ENCODE measurements at places on chromosomes 7 and 10. TPM values are rescaled to one million over a fixed set of nuclear protein-coding genes. Genes with fewer than 3 reads are reported as not detected.

Gene SKIDA1
- 4.2 TPM for total RNA-seq

Gene BLNK
- total RNA-seq = 2.2 TPM

Gene SEC61A2
- total RNA-seq = 9.1 TPM

Gene TAS2R41
- not detected for total RNA-seq

Gene CISD1
- 23.2 TPM for total RNA-seq

Gene CHAT
- 0.41 TPM for total RNA-seq

Gene CTBP2
- total RNA-seq = 42.5 TPM

Gene LAMB1
- total RNA-seq = 198 TPM

Gene INA
- 4.4 TPM for total RNA-seq

DNA sequence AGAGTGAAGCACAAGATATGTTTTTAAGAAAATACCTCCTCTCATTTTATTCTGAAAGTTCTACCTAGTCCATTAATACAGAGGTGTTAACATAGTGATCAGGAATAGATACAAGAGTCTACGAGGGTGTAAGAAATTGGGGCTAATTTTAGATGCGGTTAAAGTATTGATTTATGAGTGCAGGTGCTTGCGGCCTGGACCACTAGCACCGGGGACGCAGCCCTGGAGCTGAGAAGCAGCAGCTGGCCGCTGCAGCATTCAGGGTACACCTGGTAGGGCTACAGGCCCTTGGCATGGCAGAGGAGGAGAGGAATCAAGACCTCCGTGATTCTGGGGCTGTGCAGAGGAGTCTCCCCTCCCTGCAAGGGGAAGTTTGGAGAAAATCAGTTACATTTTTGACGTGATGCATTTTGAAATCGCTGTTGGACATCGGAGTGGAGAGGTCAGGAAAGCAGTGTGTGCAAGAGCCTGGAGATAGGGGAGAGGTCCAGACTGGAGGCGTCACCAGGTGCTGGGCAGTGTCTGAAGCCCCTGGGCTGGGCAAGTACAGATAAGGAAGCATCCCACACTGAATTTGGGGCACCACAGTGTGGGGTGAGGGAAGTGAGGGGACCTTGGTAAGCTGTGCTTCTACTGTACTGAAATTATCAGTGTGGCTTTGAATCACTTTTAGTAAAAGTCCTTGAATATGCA lies 112.3 kb downstream of the VWC2 start:
- DNase-seq = no peak

- DNase-seq = no peak
Observed at GRCh38 chr10:82213784-82214183, 338.8 kb downstream of the NRG3 start.

- DNase-seq = peak; percentile 100
Observed at GRCh38 chr7:112449902-112450806, at the start of gene IFRD1. TSS of gene IFRD1 (plus strand) at chr7:112450460. CDS start at chr7:112450689, 229 bp downstream.

GRCh38 chr10:27844223-27844622 lies 98.6 kb upstream of the MKX start:
- no peak for DNase-seq

DNA sequence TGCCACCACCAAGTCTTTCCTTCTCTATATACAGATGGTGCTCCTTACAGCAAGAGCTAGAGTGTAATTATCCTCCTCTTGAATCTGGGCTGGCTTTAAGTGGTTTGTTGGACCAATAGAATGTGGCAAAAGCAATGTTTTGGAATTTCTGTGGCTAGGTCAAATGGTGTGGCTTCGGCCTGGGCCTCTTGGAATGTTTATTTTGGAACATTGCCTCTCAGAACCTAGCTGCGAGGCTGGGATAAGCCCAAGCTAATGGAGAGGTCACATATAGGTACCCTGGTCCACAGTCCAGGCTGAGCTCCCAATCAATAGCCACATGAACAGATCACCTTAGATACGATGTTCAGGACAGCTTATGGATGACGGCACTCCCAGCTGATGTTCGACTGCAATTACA lies 556.7 kb downstream of the TYW1 start:
- DNase-seq = no peak

DNA sequence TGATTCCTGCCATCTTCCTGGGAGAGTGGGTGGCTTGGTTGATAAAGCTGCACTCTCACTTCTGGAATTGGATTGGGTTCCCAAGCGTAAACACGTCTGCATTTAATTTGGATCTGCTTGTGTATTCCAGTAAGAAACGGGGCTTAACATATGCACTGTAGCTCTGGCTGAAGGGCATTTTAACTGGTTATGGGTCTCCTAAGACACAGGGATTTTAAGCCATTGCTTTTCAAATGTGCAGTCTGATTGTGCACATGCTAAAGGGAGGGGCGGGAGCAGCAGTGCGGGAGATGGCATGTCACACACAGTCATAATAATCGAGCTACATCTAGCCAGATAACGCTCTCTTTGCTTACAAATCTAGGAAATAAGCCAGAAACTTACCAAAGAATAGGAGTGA lies 247.3 kb upstream of the LYZL1 start:
- DNase-seq = no peak

- peak; percentile 70 for DNase-seq
Observed at GRCh38 chr7:27176962-27177794, 3.1 kb upstream of the HOXA10 start.

DNA sequence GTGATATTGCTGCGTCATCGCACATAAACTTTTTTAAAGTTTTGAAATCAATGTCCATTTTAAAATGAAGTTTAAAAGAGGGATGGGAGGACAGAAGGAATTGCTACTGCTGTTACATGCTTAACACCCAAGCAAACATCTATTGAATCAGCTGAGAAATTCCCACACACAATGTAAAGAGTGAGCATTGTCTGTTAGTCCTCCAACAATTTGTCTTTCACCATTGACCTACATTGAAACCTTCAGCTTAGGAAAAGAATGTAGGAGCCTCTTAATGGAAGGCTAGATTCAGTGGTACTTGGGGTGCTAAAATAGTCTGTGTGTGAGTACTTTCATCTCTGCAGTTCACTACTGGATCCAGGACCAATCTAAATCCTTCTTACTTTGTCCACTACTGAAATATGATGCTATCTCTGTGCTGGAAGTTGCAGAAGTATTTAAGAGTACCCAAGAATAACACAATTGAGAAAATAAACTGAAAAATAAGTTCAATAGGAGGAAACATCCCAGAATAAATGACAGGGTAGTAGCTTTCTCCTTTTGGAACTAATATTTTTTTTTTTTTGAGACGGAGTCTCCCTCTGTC lies 23.8 kb upstream of the FBXW4 start:
- DNase-seq = no peak

DNA sequence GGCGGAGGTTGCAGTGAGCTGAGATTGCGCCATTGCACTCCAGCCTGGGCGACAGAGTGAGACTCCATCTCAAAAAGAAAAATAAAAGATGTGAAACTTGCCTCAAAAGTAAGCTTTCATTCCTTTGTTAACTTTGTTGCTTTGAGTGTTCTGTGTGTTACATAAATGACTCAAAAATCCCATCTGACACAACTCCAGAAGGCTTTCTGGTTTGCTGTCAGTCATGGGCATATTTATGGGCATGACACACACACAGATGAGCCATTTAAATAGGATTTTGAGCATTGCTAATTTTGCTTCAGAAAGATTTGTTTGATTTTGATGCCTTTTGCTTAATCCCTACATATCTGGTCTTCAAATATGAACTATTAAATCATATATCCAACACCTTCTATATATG lies 82.6 kb downstream of the CACNB2 start:
- DNase-seq = no peak

DNA sequence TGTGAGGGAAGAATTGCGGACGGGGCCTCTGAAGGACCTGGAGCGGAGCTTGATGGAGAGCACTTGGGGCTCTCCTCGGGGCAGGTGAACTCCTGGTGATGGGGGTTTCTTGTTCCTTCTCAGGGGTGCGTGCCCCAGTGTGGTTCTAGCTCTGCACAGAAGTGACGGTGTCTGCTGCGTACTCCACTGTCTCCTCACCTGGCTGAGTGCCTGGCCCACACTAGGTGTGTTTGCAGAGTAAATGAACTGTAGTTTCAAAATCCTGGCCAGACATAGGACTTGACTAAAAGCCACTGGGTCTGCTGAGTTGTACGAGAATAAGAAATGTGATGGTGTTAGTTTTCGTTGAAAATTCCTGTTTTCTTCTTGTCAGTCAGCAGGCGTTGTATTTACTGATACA lies 35.6 kb downstream of the DYNC2I1 start:
- no peak for DNase-seq

DNA sequence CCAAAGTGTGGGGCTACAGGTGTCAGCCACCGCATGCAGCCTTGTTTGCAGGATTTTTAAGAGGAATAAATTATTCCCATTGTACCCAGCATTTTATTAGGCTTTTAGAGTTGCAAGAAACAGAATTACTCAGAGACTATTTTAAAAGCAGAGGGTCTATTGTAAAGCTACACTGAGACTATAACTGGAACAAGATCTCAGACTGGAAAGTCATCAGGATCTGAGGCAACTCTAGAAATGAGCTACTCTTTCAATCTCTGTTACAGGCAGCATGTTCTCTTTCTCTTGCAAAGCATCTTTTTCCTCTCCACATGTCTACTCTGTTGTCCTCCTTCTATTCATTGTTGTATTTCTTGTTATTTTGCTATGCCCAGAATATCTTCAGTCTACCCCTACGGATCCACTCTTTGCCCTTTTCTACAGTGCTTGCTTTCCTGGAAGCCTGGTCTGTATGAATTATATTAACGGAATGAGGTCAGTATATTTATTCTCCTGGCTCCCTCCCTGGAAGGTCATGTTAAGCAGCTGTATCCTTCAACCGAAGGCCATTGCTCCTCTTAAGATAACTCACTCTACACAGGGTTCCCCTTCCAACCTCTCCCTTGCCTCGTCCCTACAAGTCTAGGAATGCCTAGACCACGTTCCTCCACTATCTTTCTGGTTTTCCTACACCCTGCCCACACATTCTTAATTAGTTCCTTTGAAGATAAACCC lies 27.7 kb upstream of the MICU1 start:
- DNase-seq = no peak

DNA sequence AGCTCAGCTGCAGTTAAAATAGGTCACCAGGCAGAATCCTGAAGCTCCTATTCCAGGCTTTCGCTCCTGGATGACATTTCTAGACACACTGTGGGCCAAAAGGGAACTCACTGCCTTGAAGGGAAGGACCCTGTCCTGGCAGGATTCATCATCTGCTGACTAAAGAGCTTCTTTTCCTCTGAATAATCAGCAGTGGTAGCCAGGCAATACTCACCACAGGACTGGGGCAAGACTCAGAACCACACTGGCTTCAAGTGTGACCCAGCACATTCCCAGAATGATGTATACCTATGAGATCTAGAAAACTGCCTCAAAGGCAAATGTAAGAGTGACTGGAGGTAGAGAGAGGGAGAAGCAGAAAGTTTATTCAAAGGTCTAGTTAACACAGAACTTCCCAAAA lies 29.5 kb upstream of the EBF3 start:
- no peak for DNase-seq

DNA sequence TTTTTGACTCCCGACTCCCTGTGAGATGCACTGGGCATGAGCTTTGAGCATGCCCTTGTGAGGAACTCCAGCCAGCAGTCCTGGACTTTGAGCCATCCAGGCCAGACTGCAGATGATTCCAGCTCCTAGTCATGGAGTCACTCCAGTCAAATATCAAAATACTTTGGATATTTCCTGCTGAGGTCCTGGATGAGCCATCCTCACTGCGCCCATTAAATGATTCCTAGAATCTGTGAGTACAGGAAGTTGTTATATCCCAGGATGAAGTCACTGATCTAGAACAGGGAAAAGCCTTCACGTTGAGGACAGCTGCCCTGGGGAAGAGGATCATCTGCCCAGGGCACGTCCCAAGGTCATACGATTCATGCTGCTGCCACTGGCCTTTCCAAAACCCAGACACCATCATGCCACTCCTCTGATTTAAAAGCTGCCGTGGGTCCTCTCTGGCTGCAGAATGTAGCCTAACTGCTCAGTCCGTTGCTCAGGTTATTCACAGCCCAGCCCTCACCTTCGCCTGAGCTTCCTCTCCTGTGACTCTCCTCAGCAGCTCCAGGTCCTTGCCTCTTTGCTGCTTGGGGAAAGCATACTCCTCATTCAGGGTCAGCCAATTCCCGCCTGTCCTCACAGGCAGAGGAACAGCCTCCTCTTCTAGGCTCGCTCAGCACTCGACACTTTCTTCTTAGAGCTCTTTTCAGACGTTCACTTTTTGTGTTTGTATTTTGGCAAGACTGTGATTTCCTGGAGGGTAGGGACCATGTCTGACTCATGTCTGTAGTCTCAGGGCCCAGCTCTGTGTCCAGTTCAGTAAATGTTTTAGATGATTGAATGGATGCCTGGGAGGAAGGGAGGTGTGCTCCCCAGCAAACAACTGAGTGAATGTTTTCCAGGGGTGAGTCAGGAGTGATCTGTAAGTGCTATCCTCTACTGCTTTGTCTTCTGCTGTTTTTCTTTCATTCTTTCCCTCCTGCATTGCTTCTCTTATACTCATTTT lies 157.8 kb downstream of the SNX10 start:
- no peak for DNase-seq

GRCh38 chr7:159226011-159226702 lies 81.5 kb upstream of the VIPR2 start:
- DNase-seq = no peak

DNA sequence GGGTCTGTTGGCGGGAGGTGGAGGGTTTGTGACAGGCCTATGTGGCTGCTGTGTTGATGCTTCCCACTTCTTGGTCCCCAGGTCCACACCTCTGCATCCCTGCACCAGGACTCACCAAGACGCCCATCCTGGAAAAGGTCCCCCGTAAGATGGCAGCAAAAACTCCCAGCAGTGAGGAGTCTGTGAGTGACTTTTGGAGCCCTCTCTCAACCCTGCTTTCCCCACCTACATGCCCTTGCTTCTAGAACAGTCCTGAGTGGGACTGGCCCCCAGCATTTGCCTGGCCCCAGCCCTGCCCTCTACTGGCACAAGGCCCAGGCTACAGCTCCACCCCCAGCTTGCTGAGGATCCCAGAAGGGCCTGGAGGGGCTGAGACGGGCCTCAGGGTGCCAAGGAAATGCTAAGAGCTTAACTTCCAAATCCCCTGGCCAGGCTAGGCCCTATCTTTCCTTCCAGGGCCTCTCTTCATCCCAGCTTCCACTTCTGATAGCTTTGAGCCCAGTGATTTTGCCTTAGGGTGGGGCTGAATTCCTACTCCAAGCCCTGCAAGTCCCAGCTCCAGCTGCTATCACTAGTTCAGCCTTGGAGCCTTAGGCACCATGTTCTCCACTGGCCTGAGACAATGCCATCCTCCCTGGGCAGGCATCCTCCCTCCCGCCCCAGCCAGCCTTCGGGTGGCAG lies 2.7 kb downstream of the CHAT start:
- peak; percentile 46 for DNase-seq

DNA sequence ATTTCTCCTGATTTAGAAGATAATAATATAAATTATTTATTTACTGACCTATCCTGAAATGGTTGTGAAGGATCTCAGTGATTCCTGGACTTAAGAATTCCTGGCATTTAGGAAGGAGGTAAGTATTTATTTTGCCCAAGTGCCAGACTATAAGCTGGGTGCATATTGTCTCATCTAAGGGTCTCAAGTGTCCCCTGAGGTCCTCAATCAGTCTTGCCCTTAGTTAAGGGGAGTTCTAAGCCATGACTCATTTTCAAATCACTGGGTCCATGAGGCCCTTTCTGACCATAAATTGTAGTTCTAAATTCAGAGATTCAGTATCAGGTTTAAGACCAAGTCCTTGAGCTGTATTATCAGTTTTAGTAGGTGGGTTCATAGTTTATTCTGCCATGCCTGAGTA lies 251.6 kb upstream of the MEOX2 start:
- no peak for DNase-seq

Measured in sigmoid colon (tissue), 7 donors.